ENCODE measurements at places on chromosomes 2 and 18. TPM values are rescaled to one million over a fixed set of nuclear protein-coding genes. Genes with fewer than 3 reads are reported as not detected.
A peak's percentile ranks its signal among the peaks of the same experiment; 100 is the strongest.

DNA sequence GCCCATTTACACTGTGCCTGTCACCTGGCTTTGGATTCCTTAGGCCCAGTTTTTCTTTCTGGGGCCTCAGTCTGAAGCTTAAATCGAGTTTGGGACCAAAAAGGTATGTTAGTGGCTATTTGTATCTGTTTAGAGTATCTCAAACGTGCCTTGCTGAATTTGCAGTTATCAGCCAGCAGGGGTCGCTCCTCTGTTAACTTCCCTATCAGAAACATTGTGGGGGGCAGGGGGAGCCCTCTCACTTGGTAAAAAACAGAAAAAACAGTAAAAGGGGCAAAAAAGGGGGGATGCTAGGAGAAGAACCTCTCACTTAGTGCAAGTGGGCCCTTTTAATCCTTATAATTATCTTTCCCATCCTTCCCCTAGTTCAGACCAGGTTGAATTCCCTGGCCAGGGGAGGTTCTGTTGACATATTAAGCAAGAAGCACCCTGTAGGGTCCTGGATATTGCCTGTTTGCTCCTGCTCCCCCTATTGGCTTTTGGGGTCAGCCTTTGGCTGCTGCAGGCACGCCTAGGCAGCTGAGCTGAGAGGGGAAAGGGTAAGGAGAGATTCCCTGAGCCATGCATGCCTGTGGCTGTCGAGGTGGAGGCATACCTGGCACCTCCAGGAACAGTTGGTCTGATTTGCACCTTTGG lies 8.8 kb upstream of the IFIH1 start:
- no peak overlapping the region for H3K27ac ChIP-seq
- H3K27me3 ChIP-seq = no peaks in the 10 kb centered on the region
- DNase-seq = no peak
- no peaks in the 10 kb centered on the region for H3K36me3 ChIP-seq
- H3K4me3 ChIP-seq = no peak overlapping the region

DNA sequence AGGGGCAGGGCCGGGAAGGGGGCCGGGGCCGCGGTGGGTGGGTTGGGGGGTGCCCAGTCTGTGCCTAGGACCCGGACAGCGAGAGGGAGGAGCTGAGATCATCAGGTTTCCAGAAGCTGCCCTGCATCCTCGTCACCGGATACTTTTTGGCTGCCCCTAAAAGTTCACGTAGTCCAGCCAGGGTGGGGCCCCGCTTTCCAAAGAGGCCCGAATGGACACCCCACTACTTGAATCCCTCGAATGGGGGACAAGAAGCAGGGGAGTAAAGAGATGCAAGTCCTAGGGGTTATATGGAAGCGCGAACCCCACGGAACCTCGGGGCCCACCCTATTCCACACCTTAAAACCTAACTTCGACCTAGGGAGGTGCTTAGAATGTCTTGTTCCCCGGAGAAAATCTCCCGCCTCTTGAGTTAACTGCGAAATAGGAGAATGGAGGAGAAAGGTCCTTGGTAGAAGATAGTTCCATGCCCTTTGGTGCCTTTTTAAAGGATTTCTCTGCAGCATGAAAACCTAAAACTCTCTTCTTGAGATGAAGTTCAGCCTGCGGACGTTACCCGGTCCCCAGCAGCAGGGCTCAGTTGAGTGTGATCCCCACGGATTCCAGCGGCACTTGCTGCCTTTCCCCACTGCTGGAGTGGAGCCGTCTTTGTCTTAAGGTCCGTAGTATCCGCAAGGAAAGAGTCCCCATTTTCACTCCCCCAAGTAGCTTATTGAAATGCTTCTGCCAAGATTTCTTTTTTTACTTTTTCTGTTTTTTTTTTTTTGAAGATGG lies 2.1 kb upstream of the RNF152 start:
- DNase-seq = no peak
- H3K4me3 ChIP-seq = peak overlapping the region; percentile 82
- H3K4me1 ChIP-seq = no peaks in the 10 kb centered on the region
- H3K36me3 ChIP-seq = no peaks in the 10 kb centered on the region

The IKZF2 gene
- total RNA-seq = 47.2 TPM

DNA sequence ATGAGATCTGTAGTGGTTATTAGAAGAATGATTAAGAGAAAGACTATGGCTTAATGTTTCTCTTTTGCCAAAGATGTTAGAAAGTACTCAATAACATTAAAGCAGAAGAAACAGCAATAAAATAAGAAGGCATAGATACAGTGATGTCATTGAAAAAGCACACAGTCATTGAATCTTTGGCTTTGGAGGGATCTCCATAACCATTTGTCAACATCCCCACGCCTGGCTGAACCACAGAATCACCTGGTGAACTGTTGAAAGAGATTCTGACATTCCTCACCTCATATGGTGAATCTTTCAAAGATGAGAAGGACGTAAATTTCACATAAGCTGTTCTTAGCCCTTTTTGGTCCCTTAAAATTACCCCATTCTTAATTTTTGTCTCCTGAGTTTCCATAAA lies 324.6 kb upstream of the NRP2 start:
- no peak for DNase-seq
- no peaks in the 10 kb centered on the region for H3K4me1 ChIP-seq
- no peak overlapping the region for H3K27ac ChIP-seq
- H3K4me3 ChIP-seq = no peak overlapping the region
- H3K27me3 ChIP-seq = no peaks in the 10 kb centered on the region

The GKN2 gene
- not detected for total RNA-seq

DNA sequence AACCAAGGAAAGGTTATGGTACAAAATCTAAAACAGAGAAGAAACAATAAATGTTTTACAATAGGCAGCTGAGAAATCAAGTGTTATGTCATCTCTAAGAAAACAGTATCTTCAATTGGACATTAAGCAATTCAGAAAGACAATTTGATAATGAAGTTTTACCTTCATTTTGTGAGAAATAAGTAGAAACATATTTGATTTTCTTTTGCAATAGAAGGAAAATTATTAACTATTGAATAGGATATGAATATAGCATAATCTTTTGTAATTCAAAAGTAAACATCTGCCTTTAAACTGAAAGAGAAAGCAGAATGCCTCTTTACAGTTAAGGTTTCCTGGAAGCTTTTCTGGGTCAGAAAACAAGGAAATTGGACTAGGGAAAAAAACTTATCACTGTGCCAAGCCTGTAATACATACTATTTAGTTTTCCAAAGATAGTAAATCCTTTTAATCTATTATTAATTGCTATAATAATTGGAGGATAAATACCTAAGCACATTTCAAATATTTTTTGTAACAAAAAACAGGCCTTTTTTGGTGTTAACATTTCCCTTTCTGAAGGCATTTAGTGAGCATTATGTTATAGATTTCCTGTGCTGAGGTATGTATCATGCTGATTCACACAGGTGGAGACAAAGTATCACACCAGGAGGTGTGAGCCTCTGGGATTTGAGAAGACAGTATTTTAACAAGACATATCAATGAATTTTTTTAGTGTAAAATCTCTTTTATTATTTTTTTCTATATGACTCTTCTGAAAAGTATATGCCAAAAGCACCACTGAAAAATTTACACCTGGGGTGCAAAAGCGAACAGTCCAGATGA lies 947.0 kb upstream of the CDH2 start:
- no peak for DNase-seq
- H3K27me3 ChIP-seq = no peaks in the 10 kb centered on the region
- H3K36me3 ChIP-seq = no peaks in the 10 kb centered on the region
- no peak overlapping the region for H3K27ac ChIP-seq
- H3K4me1 ChIP-seq = no peaks in the 10 kb centered on the region

The CD28 gene
- total RNA-seq = 1.3 TPM

The PCARE gene
- not detected for total RNA-seq

GRCh38 chr2:56416500-56417176 lies 232.8 kb downstream of the CCDC85A start:
- no peaks in the 10 kb centered on the region for H3K36me3 ChIP-seq
- H3K27ac ChIP-seq = no peak overlapping the region
- DNase-seq = no peak
- H3K4me1 ChIP-seq = no peaks in the 10 kb centered on the region
- no peaks in the 10 kb centered on the region for H3K27me3 ChIP-seq
- no peak overlapping the region for H3K4me3 ChIP-seq

The ITGB6 gene
- 13.7 TPM for total RNA-seq

DNA sequence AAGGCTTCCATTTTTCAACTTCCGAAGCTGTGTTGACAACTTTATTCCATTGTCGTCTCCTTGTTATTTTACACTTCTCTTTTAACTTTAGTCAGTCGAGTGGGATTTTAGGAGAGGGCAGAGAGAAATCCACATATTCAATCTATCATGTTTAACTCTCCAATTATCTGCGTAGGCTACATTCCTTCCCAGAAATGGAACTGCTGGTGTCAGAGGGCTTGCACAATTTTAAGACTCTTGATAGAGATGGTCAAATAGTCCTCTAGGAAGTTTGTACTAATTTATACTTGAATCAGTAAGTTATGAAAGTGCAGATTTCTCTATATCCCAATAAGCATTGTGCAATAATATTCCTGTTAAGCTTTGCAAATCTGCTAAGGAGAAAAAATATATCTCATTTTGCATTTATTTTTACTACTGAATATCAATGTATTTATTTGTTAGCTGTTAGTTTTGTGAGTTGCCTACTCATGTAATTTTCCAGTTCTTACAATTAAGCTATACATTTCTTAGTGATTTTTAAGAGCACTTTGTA lies 95.6 kb downstream of the CYP26B1 start:
- no peak for DNase-seq
- H3K36me3 ChIP-seq = no peaks in the 10 kb centered on the region
- no peak overlapping the region for H3K4me3 ChIP-seq
- H3K4me1 ChIP-seq = no peaks in the 10 kb centered on the region

The GREB1 gene
- 2.7 TPM for total RNA-seq

The DNAH6 gene
- 3.2 TPM for total RNA-seq

DNA sequence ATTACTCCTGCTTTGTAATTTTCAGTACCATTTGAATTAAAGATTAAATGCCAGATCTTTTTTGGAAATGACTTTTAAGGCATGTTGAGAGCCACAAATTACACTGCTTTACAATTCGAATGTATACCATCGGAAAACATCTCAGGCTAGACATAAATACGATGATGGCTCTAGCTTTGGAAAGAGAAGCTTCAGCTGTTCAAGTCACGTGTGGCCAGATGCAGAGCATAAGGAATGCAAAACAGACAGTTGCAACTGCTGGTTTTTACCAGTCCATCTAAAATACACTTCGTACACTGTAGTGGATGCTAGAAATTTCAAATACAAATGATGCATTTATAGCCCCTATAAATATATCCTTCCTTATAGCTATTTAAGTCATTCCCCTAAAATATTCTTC lies 8.0 kb downstream of the ZNF516 start:
- DNase-seq = no peak
- H3K4me1 ChIP-seq = peaks cover 19% of the 10 kb centered on the region
- H3K27me3 ChIP-seq = no peaks in the 10 kb centered on the region
- H3K27ac ChIP-seq = no peak overlapping the region

- no peaks in the 10 kb centered on the region for H3K27me3 ChIP-seq
- no peak overlapping the region for H3K27ac ChIP-seq
- H3K4me3 ChIP-seq = no peak overlapping the region
- no peaks in the 10 kb centered on the region for H3K4me1 ChIP-seq
- H3K36me3 ChIP-seq = no peaks in the 10 kb centered on the region
Observed at GRCh38 chr2:149825473-149825872, 237.9 kb upstream of the MMADHC start.

GRCh38 chr2:219560893-219561178 lies 10.5 kb downstream of the OBSL1 start:
- H3K4me3 ChIP-seq = no peak overlapping the region
- peaks cover 8% of the 10 kb centered on the region for H3K36me3 ChIP-seq
- peaks cover 6% of the 10 kb centered on the region for H3K4me1 ChIP-seq
- no peak for DNase-seq
- no peak overlapping the region for H3K27ac ChIP-seq

DNA sequence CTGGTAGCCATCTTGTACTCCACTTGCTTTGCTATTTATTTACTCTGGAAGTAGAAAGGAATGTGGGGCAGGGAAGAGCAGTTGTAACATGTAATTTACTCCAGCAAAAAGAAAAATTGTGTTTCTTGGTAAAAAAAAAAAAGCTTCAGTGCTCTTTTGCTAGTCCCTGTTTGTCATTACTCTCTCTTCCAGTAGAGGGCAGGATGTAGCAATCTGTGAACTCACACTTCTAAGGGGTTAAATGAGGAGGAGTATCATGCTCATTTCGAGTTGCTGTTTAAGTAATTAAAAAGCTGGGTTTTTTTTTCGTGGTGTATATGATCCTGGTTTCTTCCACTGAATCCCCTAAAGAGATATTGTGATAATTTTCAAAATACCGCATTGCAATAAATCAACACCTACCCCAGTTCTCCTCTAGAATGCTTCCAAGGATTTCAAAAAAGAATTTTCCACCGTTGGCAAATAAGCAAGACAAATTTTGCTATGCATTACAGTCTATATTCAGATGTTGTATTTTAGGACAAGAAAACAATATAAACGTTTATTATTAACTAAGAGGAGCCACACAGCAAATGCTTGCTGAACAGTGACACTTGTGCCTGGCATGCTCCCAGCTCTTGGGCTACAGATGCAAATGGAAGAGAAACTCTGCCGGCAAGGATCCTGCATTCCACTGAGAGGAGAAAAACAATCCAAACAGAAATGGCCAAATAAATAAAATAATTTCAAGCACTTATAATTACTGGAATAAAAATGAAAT lies 261.6 kb downstream of the ASXL3 start:
- no peak overlapping the region for H3K4me3 ChIP-seq
- no peak overlapping the region for H3K27ac ChIP-seq
- H3K36me3 ChIP-seq = no peaks in the 10 kb centered on the region
- peaks cover 7% of the 10 kb centered on the region for H3K4me1 ChIP-seq

The CCDC102B gene
- 16.6 TPM for total RNA-seq

GRCh38 chr2:231245249-231246094 lies 47.0 kb downstream of the ARMC9 start:
- no peak overlapping the region for H3K4me3 ChIP-seq
- H3K27me3 ChIP-seq = no peaks in the 10 kb centered on the region
- H3K27ac ChIP-seq = no peak overlapping the region
- DNase-seq = no peak

The COX5B gene
- 216 TPM for total RNA-seq

GRCh38 chr2:218566296-218566695 lies 1.9 kb downstream of the USP37 start:
- H3K27ac ChIP-seq = no peak overlapping the region
- H3K4me3 ChIP-seq = no peak overlapping the region
- H3K27me3 ChIP-seq = no peaks in the 10 kb centered on the region
- H3K4me1 ChIP-seq = peaks cover 27% of the 10 kb centered on the region

The EVX2 gene
- not detected for total RNA-seq

- H3K27me3 ChIP-seq = no peaks in the 10 kb centered on the region
- no peak overlapping the region for H3K4me3 ChIP-seq
- no peaks in the 10 kb centered on the region for H3K36me3 ChIP-seq
- no peaks in the 10 kb centered on the region for H3K4me1 ChIP-seq
- DNase-seq = no peak
Observed at GRCh38 chr18:22814329-22814703, 118.8 kb upstream of the RBBP8 start.

DNA sequence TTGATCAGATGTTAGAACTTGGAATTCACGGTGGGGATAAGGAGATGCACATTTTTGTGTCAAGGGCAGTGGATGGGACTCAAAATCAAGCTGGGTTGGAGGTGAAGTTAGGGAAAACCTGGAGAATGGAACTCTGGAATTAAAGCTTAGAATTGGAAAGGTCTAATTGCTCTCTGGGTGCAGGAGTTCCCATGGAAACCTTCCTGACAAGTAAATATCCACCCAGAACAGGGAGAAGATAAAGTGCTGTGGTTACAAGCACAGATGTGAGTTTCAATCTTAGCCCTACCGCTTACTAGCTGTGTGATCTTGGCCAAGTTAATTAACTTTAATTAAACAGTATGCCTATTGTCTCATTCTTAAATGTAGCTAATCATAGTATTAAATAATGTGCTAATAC lies 71.3 kb upstream of the TCF7L1 start:
- H3K27me3 ChIP-seq = no peaks in the 10 kb centered on the region
- DNase-seq = no peak
- no peak overlapping the region for H3K4me3 ChIP-seq
- no peaks in the 10 kb centered on the region for H3K36me3 ChIP-seq
- peaks cover under 1% of the 10 kb centered on the region for H3K4me1 ChIP-seq

Data from thyroid gland (tissue), 4 donors.